Astrocyte (in vitro differentiated cells and primary cell): ENCODE measurements at places on chromosomes 16 and 17. TPM values are rescaled to one million over a fixed set of nuclear protein-coding genes. Genes with fewer than 3 reads are reported as not detected.

Gene ABCA6
- total RNA-seq: not detected in 2 replicates

Gene SPATA22
- total RNA-seq: not detected in 2 replicates

Gene KRT39
- not detected in 2 replicates for total RNA-seq

Gene CXCL16
- 2.2 and 3.2 TPM in 2 replicates for total RNA-seq

Gene MAPT
- 2.1 and 2.2 TPM in 2 replicates for total RNA-seq

Gene TBC1D24
- 12.8 and 13.4 TPM in 2 replicates for total RNA-seq

Gene CMTM2
- total RNA-seq: not detected in 2 replicates

Gene BRIP1
- total RNA-seq: 3.2 and 6.4 TPM in 2 replicates

Gene UBE2O
- total RNA-seq: 25.8 and 26.0 TPM in 2 replicates

Gene CIITA
- not detected in 2 replicates for total RNA-seq

Gene SNF8
- total RNA-seq: 162 and 168 TPM in 2 replicates

Gene CRHR1
- 0.20 and 0.38 TPM in 2 replicates for total RNA-seq

Gene PDE6G
- not detected in 2 replicates for total RNA-seq

Gene CA7
- not detected in 2 replicates for total RNA-seq

Gene ZPBP2
- not detected in 2 replicates for total RNA-seq

Gene TAC4
- total RNA-seq: not detected in 2 replicates

Gene RGS11
- 2.7 and 2.8 TPM in 2 replicates for total RNA-seq
